ENCODE measurements at places on chromosomes 11 and 22. TPM values are rescaled to one million over a fixed set of nuclear protein-coding genes. Genes with fewer than 3 reads are reported as not detected.

DNA sequence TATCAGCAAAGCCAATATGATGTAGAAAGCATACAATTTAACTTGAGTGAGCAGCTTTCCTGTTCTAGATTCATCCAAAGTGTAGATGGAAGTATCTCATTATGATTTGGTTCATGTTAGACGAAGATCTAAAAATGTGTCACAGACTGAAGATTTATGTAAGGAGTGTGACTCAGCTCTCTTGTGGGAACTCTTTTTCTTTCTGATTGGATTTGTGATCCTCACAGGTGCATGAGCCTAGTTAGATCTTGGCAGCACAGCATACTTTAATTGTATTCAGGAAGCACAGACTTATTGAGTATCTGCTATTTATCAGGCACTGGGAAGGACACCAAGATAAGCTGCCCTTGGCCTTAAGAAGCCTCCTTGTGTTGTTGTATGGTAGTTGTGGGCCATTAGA, 147.1 kb downstream of the C11orf91 start:
- no peak for DNase-seq

DNA sequence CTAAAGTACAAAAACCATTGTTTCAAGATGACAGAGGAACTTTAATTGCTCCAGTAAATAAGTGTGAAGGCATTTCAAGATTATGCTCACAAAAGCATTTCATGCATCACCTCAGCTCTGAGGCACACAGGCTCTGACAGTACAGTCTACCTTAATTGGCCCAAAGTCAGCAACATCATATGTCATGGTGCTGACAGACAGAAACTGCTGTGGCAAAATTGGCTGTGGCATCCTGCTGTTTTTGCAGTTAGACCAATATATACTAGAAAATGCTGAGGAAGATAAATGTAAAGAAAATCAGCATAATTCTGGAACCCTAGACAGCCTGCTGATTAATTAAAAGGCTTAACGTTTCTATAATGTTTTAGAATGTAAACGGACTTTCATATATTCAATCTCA, 34.9 kb upstream of the PPP2R1B start:
- DNase-seq, result no peak

DNA sequence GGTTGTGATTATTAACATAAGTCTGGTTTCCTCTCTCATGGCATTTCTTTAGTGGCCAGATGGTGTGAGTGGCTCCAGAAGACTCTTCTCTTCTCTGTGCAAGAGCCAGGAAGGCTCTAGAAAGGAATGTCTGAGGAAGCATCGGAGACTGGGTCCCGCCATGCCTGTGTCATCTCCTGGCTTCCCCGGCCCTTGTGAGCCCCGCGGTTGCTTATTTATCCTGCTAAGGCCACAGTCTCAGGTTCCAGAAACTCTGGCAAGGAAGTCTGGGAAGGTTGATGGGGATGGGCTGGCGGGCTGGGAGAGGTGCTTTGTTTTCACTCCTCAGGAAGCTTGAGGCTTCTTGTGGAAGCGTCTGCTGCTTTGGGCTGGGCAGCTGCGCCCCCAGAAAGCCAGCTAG, 18.9 kb downstream of the BCR start:
- DNase-seq, result no peak

DNA sequence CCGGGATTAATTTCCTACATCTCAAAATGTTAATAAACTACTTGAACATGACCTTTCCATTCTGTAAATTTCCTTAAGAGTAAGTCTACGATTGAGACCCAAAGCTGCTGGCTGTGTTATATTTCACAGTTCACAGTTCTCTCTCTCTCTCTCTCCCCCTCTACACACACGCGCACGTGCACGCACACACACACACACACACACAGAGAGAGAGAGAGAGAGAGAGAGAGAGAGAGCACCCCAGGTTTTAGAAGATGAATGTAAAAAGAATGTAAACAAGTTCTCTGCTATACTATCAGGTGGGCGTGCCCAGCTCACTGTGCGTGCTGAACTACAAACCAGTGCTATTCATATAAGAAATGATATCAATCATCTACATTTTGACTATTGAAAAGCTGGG, 3.3 kb downstream of the BDNF start:
- DNase-seq, result no peak

DNA sequence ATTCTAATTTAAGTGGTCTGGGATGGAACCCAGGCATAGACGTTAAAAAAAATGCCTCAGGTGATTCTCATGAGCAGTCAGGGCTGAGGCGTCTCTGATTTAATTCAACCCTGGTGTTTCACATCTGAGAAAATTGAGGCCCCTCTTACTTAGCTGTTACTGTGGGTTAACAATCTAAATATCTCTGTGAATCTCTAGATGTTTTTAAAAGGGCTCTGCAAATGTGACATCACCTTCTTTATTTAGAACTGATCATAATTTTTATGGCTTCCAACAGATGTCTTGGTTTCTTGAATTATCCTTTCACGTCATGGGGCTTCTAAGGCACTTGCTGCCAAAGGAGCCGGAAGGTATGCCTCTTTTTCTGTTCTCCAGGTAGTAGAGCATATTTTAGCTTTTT, 76.1 kb upstream of the LIN7C start:
- DNase-seq, result no peak

GRCh38 chr11:130897262-130898182, 18.8 kb downstream of the SNX19 start:
- peak; percentile 48 for DNase-seq

- no peak for DNase-seq
Observed at GRCh38 chr11:78424334-78425270, 7.0 kb upstream of the GAB2 start.

GRCh38 chr11:99766811-99767210, 746.1 kb downstream of the CNTN5 start:
- DNase-seq, result no peak

DNA sequence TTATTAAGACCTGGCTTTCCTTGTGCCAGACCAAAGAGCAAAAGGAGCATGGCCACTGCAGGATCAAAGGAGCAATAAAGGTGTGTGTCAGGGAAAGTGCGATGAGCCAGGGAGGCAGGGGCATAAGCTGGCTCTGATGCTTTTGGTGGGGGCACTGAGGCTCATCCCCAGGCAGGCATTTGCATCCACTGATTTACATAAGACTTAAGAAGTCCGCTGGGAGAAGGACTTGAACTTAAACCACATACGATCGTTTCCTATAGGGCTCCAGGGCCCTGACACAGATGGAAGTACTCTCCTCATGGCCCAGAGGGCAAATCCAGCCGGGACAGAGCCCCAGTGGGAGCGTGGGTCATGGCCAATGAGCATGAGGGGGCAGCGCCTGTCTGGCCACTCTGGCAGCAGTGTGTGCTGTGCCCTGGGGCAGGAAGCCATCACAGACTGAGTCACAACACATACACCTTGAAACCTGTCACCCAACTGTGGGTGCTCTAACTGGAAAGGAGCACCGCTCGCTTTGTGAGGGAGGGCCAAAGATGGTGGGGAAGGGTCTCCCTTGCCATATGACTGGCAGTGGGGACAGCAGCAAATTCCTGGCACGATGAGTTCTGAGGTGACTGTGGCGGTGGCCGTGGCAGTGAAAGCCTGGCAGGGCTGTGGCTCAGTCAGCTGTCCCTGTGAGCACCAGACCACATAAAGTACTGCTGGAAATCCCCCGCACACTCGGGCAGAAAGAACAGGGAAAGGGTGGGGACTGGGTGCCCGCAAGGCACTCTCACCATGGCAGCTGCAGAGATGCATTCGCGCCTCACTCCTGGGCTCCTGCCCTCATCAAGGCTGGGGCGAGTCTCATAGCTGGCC, 79.4 kb upstream of the LMO1 start:
- no peak for DNase-seq

DNA sequence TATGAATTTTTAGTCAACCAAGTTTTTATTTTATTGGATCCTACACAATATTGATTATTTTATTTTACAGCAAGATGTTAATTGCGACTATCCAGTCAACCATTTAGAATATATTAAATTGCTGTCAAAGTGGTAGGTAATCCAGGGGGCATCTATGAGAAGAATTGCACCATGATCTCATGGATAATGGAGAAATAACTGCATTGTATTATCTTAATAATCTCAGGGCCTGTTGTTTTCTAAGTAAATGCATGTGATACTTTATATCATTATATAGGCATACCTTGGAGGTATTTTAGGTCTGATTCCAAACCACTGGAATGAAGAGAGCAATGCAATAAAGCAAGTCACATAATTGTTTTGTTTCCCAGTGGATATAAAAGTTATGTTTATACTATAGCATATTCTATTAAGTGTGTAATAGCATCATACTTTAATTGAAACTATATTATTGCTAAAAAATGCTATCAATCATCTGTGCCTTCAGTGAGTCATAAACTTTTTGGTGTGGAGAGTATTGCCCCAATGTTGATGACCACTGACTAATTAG, 595.4 kb upstream of the CHORDC1 start:
- no peak for DNase-seq

DNA sequence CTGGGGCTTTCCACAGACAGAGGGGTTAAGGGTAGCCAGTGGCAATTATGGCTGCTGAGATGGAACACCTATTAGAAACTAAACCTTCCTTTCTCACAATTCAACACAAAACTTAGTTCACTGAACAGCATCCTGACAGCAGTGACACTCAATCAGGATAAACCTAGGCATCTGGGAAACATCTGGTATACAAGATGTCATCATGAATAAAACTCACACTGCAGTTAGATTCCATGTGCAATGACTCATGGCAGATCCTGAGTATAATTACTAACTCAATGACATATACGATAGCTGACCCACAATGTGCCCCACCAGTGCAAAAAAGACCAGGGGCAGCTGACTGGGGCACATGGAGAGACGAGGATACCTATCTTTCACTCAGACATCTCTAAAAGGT, 17.7 kb downstream of the RBFOX2 start:
- no peak for DNase-seq

GRCh38 chr22:26484360-26484706, 656 bp downstream of the SRRD start:
- no peak for DNase-seq

- no peak for DNase-seq
Observed at GRCh38 chr11:93560199-93560932, 17.2 kb upstream of the SMCO4 start.

MAPK8IP1 gene
- total RNA-seq, result 3.3 TPM

MRTFA gene
- total RNA-seq, result 36.0 TPM

SPI1 gene
- total RNA-seq, result 50.2 TPM

VPREB1 gene
- not detected for total RNA-seq

IL17REL gene
- total RNA-seq, result not detected

CCND1 gene
- 216 TPM for total RNA-seq

BATF2 gene
- 6.0 TPM for total RNA-seq
